ENCODE measurements at places on chromosomes 11 and 22.

DNA sequence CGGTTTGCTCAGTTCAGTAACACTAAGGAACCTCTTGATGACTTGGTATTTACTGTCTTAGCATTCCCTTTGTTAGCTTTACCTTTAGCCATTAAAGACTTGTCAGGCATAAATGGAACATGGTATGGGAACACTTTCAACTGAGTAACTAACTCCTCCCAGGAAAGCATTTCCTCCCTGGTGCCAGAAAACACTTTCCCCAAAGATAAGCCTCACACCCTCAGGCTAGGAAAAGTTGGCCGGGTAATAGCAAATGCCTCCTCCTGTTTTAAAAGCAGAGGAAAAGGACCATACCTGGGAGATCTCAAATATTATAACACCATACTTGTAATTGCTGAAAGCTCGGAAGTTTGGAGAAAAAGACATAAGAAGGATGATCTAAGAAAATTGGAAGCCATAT lies 12.0 kb downstream of the KCNJ11 start:
- no peak for DNase-seq

DNA sequence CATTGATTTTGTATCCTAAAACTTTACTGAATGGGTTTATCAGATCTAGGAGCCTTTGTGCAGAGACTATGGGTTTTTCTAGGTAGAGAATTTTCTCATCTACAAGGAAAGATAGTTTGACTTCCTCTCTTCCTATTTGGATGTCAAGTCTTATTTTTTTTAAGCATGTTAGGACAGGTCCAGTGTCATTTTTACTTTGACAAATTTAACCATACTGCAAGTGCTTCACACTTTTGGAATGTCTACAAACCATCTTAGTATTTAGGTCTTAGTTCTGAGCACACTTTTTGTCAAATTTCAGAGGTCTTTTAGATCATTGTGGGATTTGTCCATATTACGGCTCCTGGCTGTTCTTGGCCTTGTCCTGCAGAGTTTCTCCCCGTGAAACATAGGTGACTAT lies 715.2 kb upstream of the RAG2 start:
- no peak for DNase-seq

DNA sequence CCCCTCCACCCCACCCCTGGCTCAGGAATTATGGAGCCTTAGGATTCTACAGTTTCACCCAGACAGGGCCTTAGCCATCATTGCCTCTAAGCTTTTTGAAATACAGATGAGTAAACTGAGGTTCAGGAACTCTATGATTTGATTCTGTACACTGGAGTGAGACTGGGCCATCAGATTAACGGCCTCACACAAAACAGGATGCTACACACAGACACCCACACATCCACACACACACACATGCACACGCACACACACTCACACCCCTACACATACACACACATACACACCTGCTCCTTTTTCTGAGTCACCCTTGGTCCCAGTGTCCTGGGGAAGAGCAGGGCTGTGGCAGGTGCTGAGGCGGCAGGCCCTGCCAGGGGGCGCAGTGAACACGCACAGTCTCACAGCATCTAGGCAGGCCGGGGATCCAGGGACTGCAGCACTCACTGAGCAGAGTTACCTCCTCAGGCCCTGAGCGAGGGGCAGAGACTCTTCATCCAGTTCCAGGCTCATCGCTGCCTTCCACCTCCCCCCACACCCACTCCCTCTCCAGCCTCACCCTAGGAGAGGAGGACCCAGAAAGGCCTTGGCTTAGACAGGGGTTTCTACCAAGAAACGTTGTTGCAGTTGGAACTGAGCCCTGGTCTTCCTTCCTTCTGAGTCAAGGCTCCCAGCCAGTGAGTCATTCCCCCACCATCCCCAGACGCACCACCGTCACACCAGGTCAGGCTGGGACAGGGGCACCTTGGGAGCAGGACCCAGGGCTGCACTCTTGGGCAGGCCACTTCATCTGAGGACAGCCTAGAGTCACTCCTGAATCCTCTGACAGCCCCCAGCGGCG lies 89.8 kb upstream of the PARVA start:
- peak; percentile 99 for DNase-seq

DNA sequence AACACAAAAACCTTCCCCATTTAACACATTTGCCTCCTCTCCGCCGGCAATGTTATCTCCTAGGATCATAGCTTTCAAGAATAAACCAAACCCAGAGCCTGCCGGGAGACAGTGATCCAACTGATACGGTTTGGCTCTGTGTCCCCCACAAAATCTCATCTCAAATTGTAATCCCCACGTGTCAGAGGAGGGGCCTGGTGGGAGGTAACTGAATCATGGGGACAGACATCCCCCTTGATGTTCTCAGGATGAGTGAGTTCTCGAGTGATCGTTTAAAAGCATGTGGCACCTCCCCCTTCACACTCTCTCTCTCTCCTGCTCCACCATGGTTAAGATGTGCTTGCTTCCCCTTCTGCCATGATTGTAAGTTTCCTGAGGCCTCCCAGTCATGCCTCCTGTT lies 33.3 kb downstream of the RBFOX2 start:
- peak; percentile 66 for DNase-seq

DNA sequence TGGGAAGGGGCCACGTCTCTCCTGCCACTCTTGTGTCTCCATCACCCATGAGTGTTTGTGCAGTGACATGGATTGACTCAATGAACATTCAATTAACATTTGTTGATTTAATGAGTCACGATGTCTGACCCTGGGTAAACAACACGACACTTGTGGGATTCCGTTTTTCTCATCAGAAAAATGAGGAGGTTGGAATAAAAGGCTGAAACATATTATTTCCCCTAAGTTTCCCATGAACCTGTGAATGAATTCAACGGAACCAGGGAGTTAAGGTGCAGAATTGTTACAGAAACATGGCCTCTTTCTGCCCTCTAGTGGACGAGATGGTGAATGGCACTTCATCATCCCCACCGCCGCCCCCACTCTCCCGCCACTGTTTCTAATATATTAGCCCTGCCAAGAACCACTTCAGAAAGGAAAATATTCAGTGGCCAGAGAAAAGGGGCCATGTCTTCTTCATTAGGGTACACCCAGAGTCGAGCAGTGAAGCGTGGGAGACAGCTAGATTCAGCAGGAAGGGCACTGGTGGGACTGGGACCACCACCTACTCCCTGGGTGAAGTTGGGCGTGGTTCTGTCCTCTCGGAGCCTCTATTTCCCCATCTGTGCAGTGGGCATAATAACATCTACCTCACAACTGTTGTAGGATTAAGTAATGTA lies 46.3 kb upstream of the SYT13 start:
- peak; percentile 43 for DNase-seq

Measured in EH (cell line).